SK-N-SH (cell line): ENCODE measurements at places on chromosomes 13 and 19. TPM values are rescaled to one million over a fixed set of nuclear protein-coding genes. Genes with fewer than 3 reads are reported as not detected.

The SPIB gene
- not detected in 2 replicates for polyA plus RNA-seq

The ZNF836 gene
- polyA plus RNA-seq = 1.6 and 2.3 TPM in 2 replicates

The UGGT2 gene
- 13.3 and 20.2 TPM in 2 replicates for polyA plus RNA-seq

- no peak overlapping the region; the same call in 1 of the 2 replicates for H3K27ac ChIP-seq
- peak; percentile 66 for DNase-seq
- peak overlapping the region; percentile 49; the same call in 1 of the 2 replicates for H3K4me3 ChIP-seq
- no peaks in the 10 kb centered on the region; the same call in 1 of the 2 replicates for H3K4me1 ChIP-seq
- no peaks in the 10 kb centered on the region for H3K27me3 ChIP-seq
Observed at GRCh38 chr19:23071147-23071511, 45.7 kb upstream of the ZNF730 start.

DNA sequence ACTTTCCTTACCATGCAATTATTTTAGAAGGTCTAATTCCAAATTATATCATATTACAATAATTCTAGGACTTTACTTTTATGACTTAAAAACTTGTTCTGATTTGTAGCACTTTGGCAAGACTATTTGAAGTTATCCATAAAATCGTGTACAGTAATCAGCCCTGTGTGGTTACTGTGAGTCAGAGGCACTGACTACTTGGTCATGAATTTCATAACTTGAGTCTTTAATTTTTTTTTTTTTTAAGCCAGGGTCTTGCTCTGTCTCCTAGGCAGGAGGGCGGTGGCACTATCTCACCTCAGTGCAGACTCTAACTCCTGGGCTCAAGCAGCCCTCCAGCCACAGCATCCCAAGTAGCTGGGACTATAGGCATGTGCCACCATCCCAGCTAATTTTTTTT is 1319.2 kb upstream of the SLC10A2 start:
- no peaks in the 10 kb centered on the region for H3K36me3 ChIP-seq
- no peak overlapping the region for H3K27ac ChIP-seq
- no peaks in the 10 kb centered on the region for H3K4me1 ChIP-seq
- no peak overlapping the region for H3K4me3 ChIP-seq
- no peaks in the 10 kb centered on the region for H3K27me3 ChIP-seq

- no peak overlapping the region for H3K4me3 ChIP-seq
- H3K27me3 ChIP-seq = no peaks in the 10 kb centered on the region
- H3K4me1 ChIP-seq = peaks cover 6% of the 10 kb centered on the region; the same call in 1 of the 2 replicates
- DNase-seq = peak; percentile 68
- H3K36me3 ChIP-seq = peaks cover 20% of the 10 kb centered on the region; the same call in 1 of the 2 replicates
- no peak overlapping the region for H3K27ac ChIP-seq
Observed at GRCh38 chr19:49338691-49339300, 3.6 kb downstream of the CD37 start.
